ENCODE measurements at places on chromosomes 7 and 10.

GRCh38 chr10:3820255-3820654, 35.2 kb upstream of the KLF6 start:
- no peak for DNase-seq

DNA sequence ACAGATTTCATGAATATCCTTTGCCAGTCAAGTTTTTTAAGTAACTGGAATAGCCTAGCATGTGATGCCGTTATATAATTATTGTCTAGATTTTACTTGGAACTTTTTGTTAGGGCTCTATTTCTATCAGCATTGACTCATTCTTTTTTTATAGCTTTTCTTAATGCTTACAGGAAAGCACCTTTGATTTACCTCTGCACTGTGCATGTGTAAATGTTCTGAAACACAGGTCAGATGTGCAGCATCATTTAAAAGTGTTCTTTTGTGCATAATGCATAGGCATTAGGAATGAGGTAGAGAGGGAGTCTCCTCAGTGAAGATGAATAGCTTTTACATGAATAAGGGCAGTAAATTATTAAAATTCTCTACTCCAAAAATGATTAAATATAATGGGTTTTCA, 669.3 kb upstream of the MBL2 start:
- no peak for DNase-seq

DNA sequence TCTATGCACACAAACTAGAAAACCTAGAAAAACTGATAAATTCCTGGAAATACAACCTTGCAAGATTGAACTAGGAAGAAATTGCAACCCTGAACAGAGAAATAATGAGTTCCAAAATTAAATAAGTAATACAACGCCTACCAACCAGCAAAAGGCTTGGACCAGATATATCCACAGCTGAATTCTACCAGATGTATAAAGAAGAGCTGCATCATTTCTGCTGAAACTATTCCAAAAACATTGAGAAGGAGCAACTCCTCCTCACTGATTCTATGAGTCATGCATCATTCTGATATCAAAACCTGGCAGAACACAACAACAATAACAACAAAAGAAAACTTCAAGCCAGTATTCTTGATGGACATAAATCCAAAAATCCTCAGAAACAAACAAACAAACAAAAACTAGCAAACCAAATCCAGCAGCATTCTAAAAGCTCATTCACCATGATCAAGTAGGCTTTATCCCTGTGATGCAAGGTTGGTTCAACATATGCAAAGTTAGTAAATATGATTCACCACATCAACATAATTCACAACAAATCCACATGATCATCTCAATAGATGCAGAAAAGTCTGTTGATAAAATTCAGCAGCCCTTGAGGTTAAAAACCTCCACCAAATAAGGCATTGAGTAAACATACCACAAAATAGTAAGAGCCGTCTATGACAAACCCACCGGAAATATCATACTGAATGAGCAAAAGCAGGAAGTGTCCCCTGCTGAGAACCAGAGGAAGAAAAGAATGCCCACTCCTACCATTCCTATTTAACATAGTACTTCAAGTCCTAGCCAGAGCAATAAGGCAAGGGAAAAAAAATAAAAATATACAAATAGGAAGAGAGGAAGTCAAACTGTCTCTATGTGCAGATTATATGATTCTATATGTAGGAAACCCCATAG, 98.2 kb downstream of the PCDH15 start:
- no peak for DNase-seq

GRCh38 chr7:11474902-11475585, 357.0 kb downstream of the THSD7A start:
- DNase-seq = no peak

- no peak for DNase-seq
These were observed 12.7 kb upstream of the ATP6V0E2 start for GRCh38 chr7:149860821-149861727.

GRCh38 chr10:73590881-73591799, at the start of gene USP54:
USP54 (minus strand) TSS chr10:73591342; CDS start chr10:73575658, 15,684 bp downstream.
- no peak for DNase-seq

DNA sequence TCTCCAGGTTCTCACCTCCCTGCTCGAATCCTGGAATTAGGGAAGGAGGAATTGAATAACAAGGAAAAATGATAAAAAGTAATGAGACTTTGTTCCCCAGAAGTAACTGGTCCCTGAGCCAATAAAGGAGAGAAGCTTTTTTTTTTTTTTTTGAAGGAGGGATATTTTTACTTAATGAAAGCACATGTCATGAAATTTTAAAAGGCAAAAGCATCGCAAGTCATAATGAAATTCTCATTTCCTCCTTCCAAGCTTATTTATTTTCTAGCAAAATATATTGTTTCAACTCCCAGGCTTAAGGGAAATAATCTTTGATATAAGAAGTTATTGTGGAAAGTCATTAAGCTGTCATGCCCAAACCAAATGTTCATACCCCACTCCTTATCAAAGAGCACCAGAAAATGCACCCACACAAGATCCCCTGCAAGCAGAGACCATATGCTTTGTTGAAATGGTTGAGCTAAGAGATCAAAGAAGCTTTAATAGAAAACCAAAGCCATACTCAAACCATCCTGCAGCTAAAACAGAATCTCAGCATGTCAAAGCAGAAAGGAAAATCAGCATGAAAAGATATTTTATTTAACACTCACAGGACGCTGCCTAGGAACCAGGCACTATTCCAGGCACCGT, 16.7 kb upstream of the ABCC2 start:
- no peak for DNase-seq

- no peak for DNase-seq
These were observed 203.1 kb upstream of the PDE1C start for GRCh38 chr7:32273297-32273696.

GRCh38 chr10:28869606-28870201, 192.4 kb downstream of the BAMBI start:
- DNase-seq = no peak

GRCh38 chr10:7855205-7855604, 36.9 kb downstream of the TAF3 start:
- DNase-seq = no peak

DNA sequence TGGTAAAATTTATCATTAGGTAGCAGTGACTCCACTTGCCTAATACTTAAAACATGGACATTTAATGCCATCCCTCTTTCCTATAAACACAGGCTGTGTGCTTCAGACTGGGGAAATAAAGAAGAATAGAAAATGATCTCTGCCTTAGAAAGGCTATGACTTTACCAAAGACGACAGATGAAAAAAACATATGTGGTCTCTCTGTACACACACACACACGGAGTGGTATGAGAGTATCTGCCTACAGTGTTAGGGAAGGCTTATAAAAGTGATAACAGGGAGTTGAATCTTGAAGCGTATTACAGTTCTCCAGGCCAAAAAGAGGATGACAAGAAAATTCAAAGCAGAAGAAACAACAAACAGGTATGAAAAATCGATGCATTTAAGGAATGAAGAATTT, 38.2 kb downstream of the MINDY3 start:
- no peak for DNase-seq
